ENCODE measurements at places on chromosomes 4 and X. TPM values are rescaled to one million over a fixed set of nuclear protein-coding genes. Genes with fewer than 3 reads are reported as not detected.

Gene MFSD8
- 9.5 TPM for polyA plus RNA-seq

Gene DGAT2L6
- not detected for polyA plus RNA-seq

Gene SFRP2
- polyA plus RNA-seq = 0.92 TPM

Gene GLRA2
- not detected for polyA plus RNA-seq

Gene REPS2
- polyA plus RNA-seq = 1.1 TPM

Gene NAA11
- polyA plus RNA-seq = not detected

Gene CLCN5
- polyA plus RNA-seq = 1.0 TPM

Gene CMC4
- 27.8 TPM for polyA plus RNA-seq

Gene RAB39B
- 0.50 TPM for polyA plus RNA-seq

Gene ADH6
- 0.36 TPM for polyA plus RNA-seq

Gene BEX5
- 13.3 TPM for polyA plus RNA-seq

Gene MAOA
- polyA plus RNA-seq = 108 TPM

Gene TMPRSS11B
- 0.31 TPM for polyA plus RNA-seq

Gene VSIG4
- polyA plus RNA-seq = 20.6 TPM

Gene HERC5
- 10.3 TPM for polyA plus RNA-seq

Gene TMEM31
- polyA plus RNA-seq = not detected

Gene CT47B1
- polyA plus RNA-seq = not detected

Gene STPG2
- not detected for polyA plus RNA-seq

Gene YTHDC1
- polyA plus RNA-seq = 37.8 TPM

Gene RNF175
- 0.33 TPM for polyA plus RNA-seq

Gene MAGEA4
- polyA plus RNA-seq = not detected

Gene NCBP2L
- not detected for polyA plus RNA-seq

Gene IL2RG
- 7.6 TPM for polyA plus RNA-seq

Gene DDX53
- polyA plus RNA-seq = not detected

Gene RAB40A
- polyA plus RNA-seq = 3.5 TPM

Gene SPANXB1
- not detected for polyA plus RNA-seq

Gene KDR
- polyA plus RNA-seq = 0.46 TPM

Gene SPANXN4
- not detected for polyA plus RNA-seq

Gene TCEAL5
- polyA plus RNA-seq = 11.5 TPM

Gene INPP4B
- 3.3 TPM for polyA plus RNA-seq

Gene FMR1NB
- polyA plus RNA-seq = not detected

Gene CORIN
- polyA plus RNA-seq = 1.5 TPM

Gene DCHS2
- polyA plus RNA-seq = 0.08 TPM

Gene TRIM60
- polyA plus RNA-seq = not detected

Gene PNCK
- 3.0 TPM for polyA plus RNA-seq

Gene CXorf65
- polyA plus RNA-seq = not detected

Gene FOXR2
- polyA plus RNA-seq = not detected

Gene SLC49A3
- polyA plus RNA-seq = 22.9 TPM

Gene PCSK1N
- polyA plus RNA-seq = 0.43 TPM

Gene RBBP7
- 159 TPM for polyA plus RNA-seq

Gene CFAP47
- polyA plus RNA-seq = not detected

Gene TEX11
- polyA plus RNA-seq = not detected

Gene CCDC110
- 5.3 TPM for polyA plus RNA-seq

Gene GAGE13
- polyA plus RNA-seq = not detected

Gene MAGEA9B
- not detected for polyA plus RNA-seq

Gene LAS1L
- polyA plus RNA-seq = 25.5 TPM

Gene SASH3
- 8.4 TPM for polyA plus RNA-seq

Gene MAGEE2
- not detected for polyA plus RNA-seq

Gene HTATSF1
- polyA plus RNA-seq = 65.4 TPM

Gene MCTS1
- 31.9 TPM for polyA plus RNA-seq

Measured in aorta (tissue), 5 donors.